HCT116 (cell line): ENCODE measurements at places on chromosomes 16 and 17.

- DNase-seq, result no peak
Measured at GRCh38 chr17:10380631-10381408, 8.0 kb upstream of the MYH13 start.

DNA sequence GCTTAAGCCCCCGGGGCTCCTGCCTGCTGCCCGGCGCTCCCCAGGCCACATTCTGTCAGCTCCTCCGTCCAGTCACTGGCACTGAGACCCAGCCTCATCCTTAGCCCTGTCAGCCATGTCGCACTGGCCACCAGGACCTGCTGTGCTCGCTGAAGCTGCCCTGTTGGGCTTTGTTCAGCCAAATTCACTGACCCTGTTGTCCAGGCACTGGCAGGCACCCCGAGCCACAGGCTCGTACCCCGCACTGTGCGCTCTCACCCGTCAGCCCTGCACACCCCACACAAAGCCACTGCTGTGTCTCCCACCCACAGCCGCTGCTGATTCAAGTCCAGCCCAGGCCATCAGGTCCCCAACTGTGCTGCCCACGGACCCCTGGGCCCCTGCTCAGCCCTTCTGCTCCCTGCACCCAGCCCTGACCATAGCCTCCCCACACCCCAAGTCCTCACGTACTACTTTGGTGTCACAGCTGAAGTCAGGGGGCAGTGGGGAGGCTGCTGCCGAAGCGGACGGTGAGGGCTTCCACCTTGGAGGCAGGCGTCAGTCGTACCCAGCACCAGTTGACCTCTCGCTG, 131.5 kb upstream of the CHMP6 start:
- DNase-seq, result no peak

DNA sequence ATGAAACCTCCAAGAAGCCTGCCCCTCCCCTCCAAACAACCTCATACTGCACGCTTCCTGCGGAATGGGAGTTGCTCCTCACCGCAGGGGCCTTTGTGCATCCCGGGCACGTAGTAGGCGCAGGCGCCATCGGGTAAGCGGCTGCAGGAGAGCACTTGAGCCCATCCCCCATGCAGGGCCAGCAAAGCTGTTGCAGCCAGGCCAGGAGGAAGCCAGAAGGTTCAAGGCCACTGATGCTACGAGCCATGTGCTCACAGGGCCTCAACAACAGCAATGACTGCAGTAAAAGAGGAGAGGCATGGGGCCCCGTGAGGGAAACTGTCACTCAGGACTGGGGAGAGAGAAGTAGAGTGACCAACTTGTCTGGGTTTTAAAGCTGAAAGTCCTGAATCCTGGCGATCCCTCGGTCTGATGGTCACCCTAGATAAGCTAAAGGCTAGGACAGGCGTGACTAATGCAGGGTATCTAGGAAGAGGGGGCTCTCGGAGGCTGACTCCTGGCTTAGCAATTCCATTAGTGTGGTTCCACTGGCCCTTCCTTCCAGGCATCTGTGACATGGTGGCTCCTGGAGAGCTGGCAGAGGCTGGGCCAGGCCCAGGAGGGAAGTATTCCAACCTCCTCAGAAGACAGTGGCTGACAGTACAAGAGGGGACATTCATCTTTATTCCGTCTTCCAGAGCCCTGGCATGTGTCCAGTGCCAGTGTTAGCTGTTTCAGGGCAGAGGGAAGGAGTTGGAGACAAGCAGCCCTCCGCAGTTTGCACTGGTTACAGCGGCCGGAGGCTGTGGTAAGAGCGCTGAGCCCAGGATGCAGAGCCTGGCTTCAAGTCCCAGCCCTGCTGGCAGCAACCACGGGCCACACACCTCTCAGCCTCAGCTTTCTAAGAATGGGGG, 20.8 kb downstream of the GOSR2 start:
- DNase-seq, result no peak

DNA sequence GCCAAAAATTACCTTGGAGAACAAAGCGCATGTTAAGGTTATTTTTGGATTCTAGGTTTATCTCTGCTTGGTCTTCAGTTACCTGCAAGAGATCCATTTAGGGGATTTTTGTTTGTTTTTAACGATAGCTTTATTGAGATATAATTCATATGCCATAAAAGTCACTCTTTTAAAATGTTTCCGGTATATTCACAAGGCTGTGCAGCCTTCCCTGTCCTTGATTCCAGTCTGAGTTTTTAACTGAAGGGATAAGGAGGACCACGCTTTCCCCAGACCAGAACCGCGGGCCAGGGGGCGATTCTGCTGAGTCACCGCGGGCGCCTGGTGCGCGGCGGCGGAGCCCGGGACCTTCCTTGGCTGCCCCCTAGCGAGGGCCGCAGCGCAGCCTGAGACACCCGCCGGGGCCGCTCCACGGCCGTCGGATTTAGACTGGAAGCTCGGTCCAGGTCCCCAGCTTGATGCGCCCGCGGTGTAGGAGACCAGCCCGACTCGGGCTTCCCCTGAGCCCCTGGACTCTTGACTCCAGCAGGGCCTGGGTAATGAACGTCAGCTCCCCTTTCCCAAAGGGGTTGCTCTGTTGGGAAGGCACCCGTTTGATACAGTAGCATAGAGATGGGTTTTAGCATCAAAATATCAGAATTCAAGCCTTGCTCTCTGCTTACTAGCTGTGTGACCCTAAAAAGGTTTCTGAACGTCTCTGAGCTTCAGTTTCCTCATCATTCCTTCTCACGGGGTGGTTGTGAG, 50.0 kb upstream of the STH start:
- peak; percentile 43 for DNase-seq

DNA sequence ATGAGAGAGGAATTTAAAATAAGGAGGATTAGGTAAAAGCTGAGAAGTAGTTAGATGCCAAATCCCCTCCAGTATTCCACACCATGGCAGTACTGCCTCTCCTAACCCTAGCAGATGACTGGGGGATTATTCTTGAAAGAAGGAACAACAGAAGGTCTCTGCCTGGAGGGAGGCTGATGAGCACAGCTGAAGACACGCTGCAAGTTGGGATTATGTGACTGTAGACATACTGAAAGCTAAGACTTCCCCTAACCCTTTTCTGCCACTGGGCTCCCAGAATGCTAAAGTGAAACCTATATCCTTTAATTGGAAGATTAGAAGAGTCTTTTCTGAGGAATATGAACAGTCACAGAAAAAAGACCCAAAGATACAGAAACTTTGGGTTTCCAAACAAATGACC, 27.7 kb upstream of the SLC46A1 start:
- no peak for DNase-seq

DNA sequence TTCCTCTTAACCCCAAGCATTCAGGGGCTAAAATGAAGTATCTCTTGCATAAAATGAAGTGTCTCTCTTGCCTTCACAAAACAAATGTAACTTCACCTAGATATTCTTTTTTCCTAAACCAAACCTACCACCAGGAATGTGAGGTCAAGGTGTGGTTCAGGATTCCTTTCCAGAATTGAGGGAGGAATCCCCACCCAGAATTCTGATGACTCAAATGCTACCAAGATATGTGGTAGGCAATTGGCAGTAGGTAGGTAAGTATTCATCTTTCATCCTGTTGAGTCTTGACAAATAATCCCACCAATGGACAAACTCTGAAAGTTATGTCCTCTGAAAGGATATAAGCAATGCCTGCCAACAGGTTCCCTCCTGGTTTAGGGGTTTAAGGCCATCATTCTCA, 26.2 kb downstream of the TRIM16 start:
- DNase-seq, result peak; percentile 57

DNA sequence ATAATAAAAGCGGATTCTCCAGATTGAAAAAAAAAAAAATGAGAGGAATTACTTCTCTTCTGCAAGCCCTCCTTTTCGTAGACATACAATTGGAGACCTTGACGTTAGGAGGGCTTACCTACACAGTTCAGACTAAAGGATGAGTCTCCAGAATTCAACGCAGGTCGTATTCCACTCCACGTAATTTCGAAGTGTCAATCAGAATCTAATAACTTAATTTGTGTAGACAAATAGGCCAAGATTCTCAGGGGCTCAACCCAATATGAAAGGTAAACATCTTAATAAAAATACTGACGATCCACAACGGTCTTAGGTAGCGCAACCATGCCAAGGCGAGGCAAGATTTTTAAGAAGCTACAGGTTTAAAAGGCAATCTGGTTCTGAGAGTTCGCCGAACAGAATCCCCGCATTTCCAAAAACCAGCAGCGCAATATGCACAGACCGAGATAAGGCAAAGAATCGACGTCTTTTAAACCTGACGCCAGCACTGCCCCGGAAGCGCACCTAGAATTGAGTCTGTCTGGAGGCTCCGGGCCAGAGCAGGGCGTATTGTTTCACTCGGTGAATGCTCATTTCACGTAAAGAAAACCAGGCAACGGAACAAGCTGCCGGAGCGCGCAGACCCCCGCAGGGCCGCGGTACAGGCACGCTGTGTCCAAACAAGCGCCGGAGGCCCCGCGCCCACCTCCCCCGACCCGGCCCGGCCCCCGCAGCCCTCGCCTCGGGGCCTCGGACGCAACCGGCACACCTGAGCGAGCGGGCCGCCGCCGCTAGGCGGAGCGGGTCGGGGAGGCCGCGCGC, 623 bp downstream of the MBTPS1 start:
- no peak for DNase-seq
